SHP77 (cell line): ENCODE measurements at places on chromosomes 3 and 15.

DNA sequence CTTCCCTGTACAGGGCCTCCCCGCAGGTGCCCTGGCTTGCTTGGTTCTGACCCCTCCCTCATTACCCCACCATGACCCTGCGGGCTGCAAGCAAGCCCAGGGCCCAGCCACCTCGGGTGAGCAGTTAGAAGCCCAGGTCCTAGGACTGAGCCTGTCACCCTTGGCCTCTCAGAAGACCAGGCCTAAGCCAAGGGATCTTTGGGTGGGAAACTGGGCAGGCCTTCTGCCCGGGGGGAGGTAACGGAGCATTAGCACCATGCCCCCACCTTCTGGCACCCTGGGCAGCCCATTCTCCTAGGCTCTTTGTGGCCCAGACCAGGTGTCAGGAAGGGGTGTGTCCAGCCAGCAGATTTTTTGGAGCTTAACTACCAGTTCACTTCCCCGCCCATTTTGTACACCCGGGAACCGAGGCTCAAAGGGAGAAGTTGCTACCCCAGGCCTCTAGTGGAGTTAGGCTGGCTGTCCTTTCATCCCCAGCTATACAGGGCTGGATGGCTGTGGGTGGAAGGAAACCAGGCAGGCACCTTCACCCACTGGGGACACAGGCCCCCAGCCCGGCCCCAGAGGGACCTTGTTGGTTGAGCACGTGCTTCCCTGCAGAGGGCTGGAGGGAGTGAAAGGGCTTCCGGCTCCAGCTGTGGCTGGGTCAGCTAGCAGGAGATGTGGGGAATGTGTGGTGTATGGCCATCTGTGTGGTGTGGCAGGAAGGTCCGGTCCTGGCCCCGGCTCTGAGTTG is 1.4 kb downstream of the CSK start:
- DNase-seq: no peak

DNA sequence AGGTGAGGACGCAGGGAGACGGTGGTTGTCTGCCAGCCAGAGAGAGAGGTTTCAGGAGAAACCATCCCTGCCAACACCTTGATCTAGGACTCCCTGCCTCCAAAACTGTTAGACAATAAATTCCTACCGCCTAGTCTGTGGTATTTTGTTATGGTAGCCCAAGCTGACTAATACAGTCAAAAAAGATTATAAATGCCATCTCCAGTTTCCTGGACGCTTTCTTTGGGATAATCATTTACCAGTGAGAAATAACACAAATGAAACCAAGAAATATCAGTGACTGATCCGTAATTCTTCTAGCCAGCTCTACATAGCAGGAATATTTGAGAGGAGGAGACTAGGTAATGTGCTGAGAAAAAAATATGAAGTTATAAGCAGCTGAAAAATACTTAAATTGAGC is 707.8 kb upstream of the LMCD1 start:
- DNase-seq: no peak

- DNase-seq: peak; percentile 92
These were observed 330.8 kb downstream of the TIGIT start for GRCh38 chr3:114624571-114625181.

DNA sequence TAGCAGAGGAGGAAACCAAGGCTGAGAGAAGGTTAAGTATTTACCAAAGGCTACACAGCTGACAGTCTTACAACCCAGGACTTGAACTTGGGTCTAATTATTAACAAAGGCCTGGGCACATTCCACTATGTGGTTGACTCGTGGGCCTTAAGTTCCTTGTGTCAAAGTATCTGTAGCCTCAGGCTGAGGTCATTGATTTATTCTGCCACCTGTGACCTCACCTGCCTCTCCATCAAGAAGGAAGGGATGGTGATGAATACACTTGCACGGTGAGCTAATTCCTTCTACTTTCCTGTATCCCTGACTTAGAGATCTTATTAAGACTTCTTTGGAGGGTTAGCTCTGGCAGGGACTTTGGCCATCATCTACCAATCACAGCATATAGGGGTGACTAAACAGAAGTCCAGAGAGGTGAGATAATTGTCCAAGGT is 19.9 kb upstream of the LRRC58 start:
- DNase-seq: no peak

DNA sequence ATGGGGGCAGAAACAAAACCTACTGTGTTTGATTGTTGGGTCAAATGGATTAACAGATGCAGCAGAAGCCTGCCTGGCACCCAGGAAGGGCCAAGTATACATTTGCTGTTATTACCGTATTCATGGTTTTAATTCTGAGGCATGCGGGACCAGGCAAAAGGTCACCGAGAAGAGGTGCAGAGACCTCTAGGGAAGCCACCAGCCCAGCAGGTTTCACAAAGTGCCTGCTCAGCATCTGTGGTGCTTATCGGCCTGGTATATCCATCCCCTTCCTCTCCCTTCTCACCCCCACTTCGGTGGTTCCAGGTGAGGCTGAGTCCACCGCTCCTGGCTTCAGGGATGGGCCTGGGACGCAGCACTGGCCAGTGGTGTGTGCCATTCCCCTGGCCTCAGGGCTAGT is 13.1 kb downstream of the TPRA1 start:
- DNase-seq: no peak

DNA sequence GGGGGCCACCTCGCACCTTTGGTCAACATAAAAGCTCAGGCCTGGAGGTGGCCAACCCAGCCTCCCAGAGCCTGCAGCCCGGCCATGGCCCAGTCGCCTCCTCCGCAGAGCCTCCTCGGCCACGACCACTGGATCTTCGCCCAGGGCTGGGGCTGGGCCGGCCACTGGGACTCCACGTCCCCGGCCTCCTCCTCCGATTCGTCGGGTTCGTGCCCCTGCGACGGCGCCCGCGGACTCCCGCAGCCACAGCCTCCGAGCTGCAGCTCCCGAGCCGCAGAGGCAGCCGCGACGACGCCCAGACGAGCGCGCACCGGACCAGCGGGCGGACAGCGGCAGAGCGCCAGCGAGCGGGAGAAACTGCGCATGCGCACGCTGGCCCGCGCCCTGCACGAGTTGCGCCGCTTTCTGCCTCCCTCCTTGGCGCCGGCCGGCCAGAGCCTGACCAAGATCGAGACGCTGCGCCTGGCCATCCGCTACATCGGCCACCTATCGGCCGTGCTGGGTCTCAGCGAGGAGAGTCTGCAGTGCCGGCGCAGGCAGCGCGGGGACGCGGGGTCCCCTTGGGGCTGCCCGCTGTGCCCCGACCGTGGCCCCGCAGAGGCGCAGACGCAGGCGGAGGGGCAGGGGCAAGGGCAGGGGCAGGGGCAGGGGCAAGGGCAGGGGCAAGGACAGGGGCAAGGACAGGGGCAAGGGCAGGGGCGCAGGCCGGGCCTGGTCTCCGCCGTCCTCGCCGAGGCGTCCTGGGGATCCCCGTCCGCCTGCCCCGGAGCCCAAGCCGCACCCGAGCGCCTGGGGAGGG is at the start of gene MESP2:
TSS of gene MESP2 (plus strand) at position 59 of the 799 bp plus-strand sequence. CDS start at position 85, 26 bp downstream.
- peak; percentile 33 for DNase-seq

DNA sequence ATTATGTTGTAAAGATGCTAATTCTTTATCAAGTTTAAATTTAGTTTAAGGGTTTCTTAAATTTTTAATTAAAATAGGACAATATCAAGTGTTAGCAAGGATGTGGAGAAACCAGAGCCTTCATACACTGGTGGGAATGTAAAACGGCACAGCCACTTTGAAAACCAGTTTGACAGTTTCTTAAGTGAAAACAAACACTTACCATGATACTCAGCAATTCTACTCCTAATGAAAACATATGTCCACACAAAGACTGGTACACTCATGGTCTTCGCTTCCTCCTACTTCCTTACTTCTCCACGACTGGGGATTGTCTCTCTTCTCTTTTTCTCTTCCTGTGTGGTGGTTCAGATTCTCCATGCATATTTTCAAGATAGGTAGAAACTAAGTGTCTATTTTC is 9.2 kb downstream of the SKIC8 start:
- no peak for DNase-seq

DNA sequence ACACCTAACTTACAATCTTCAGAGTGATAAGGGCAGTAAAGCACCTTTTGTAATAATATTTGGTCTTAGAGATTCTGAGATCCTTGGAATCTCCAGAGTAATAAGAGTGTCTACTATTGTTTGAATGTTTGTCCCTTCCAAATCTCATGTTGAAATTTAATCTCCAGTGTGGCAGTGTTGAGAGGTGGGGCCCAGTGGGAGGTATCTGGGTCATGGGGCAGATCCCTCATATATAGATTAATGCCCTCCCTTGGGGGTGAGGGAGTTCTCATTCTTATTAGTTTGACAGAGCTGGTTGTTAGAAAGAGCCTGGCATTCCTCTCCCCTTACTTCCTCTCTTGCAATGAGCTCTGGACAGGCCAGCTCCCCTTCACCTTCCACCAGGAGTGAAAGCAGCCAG is 16.0 kb downstream of the DZIP1L start:
- DNase-seq: no peak

GRCh38 chr15:65062726-65063125 is 5.1 kb downstream of the RASL12 start:
- DNase-seq: no peak

- no peak for DNase-seq
These were observed 56.1 kb downstream of the BFSP2 start for GRCh38 chr3:133455960-133456359.

DNA sequence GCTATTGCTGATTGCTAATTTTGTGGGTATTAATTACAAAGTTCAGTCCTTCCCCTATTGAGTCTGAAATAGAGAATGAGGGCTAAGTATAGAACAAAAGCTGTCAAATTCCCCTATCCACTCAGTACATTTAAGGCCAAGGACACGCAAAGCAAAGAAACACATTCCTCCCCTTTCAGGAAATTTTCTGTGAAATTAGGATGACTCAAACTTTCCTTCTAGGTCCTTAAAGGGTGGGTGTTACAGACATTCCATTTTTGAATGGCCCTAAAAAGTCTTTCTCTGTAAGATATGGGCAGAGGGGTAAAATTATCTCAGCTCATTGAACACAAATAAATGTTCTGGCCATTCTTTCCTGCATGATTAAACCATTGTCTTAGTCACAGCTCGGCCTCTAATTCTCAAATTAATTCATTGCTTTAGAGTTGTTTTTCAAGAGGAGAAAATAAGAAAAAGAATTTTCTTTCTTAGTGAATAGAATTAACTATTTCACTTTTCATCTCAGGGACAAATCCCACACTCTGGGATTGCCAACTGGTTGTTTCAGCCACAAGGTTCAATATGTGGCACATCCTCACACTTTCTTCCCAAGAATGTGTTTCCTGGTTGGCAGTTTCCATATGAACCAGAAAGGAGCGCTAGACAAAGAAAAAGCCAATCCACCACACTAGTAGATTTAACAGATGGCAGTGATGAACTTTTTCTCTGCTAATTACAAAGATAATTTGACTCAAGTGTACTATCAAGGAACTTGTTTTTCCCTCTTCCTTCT is 424.1 kb downstream of the ZNF385D start:
- DNase-seq: no peak

DNA sequence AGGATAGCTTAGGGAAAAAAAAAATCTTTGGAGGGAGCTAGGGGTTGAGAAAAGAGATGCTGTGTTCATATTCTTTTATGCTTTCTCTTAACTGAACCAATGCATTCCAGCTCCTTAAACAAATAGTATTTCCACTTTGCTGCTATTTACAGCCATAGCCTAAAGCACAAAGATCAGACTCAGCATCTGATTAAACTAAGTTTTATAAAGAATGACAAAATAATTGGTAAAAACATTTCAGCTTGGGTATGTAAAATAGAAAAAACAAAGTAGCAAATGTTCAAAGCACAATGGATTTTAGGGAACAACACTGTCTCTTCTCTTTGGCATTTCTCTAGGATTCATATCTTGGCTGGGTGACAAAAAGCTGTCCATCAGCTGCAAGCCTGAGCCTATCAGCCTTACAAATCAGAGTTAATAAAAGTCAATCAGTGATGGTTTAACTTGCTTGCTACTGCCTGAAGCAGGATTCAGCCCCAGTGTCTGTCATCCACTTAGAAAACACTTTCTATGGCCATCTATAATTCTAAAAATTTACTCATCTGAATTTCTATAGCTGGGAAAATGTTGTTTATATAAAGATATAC is 232.1 kb upstream of the CDIN1 start:
- no peak for DNase-seq

DNA sequence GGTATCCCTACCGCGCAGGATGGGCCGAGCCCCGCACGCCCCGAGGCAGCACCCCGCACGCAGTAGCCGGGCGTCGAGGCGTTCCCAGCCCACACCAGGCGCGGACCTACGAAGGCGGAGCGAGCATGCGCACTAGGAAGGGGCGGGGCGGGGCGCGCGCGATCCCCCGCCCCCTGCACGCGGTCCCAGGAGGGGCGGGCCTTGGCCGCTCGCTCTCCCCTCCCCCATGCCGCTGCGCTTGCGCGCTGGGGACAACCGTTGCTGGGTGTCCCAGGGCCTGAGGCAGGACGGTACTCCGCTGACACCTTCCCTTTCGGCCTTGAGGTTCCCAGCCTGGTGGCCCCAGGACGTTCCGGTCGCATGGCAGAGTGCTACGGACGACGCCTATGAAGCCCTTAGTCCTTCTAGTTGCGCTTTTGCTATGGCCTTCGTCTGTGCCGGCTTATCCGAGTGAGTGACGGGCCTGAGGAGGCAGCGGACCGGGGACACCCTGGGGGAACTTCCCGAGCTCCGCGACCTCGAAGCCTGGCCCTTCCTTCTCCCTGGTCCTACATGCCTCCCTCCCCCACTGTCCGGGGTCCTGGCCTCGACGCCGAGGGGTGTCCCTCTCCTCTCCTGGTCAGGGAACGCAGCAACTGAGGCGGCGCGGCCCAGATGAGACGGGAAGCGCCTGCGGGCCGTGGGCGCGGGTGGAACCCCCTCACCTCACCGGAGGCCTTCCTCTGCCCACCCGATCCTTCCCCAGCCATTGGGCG is at the start of gene SPESP1:
TSS of gene SPESP1 (plus strand) at position 258 of the 755 bp plus-strand sequence. CDS start at position 387, 129 bp downstream.
- DNase-seq: no peak

GRCh38 chr15:85598219-85598618 is 196.5 kb downstream of the KLHL25 start:
- DNase-seq: no peak

GRCh38 chr15:80578871-80579270 is 116.2 kb upstream of the ABHD17C start:
- DNase-seq: no peak

DNA sequence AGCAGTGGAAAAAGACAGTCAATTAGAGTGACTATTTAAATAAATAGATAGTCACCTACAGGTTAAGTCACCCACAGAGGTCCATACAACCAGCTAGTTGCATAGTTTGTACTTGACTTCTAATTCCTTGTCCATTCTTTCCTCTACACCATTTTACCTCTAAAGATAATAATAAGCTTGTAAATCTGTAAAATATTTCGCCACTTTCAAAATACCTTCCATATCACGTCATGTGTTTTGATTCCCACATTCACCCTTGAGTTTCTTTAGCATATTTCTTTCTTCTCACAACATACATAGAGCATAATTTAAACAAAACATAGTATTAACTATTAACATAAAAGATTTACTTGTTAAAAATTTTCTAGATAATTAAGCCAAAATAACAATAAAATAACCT is 689.6 kb downstream of the MECOM start:
- DNase-seq: no peak

DNA sequence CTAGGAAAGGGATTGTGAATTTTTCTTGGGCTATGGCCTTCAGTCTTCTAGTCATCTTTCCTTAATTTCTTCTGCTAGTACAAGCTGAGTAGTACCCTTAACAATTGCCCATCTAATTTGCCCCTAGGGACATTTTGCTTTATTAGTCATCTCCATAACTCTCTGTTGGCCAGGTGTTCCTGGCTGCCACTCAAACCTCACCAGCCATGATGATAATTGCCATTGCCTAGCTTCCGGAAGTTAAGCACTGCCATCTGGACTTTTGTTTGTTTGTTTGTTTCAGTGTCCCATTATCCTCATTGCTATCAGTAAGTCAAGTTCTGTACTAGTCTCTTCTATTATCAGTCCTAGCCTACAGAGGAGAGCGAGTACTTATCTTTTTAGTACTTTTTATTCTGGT is 36.6 kb upstream of the UBL7 start:
- DNase-seq: peak; percentile 50
